ENCODE measurements at places on chromosomes 13 and 19.

GRCh38 chr13:83620530-83621220 lies 261.6 kb downstream of the SLITRK1 start:
- DNase-seq, result no peak

GRCh38 chr13:76363682-76364289 lies 522.4 kb downstream of the KCTD12 start:
- DNase-seq, result no peak

DNA sequence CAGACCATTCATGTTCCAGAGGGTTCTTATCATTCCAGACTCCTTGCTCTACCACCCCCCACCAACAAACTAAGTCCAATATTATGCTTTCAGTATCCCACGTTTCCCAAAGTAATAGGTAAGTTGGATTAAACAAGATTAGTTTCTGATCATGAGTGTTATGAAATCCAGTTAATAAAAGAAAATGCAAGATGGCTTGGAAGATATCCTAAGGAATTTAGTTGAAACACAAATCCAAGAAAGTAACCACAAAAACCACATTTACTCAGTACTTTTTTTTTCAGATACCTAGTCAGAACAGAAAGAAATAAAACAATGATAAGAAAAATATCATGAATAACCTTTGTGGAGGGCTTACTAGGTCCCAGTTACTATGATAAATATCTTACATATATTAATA lies 119.4 kb upstream of the MIR17HG start:
- DNase-seq, result no peak

DNA sequence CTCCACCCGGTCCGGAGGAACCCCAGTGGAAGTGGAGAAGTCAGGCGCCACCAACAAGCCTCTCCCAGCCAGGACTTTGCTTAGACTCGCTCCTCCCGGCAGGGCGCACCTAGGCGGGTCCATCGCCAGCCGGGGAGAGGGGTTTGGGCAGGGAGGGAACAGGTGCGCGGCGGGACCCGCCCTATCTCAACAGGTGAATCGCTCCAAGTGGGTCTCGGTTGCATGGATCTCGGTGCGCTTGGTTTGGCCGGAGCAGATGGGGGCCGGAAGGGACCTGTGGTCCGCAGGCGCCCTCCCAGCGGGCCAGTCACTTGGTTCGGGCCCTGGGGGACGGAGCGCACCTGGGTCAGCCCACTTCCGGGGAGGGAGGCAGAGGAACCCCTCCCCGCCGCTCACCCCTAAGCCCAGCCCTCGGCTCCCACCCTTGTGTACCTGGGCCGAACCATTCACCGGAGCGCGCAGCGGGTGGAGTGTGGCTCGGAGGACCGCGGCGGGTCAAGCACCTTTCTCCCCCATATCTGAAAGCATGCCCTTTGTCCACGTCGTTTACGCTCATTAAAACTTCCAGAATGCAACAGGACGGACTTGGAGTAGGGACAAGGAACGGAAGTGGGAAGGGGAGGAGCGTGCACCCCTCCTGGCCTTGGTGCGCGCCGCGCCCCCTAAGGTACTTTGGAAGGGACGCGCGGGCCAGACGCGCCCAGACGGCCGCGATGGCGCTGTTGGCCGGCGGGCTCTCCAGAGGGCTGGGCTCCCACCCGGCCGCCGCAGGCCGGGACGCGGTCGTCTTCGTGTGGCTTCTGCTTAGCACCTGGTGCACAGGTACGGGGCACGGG lies at the start of gene LSR:
TSS of gene LSR (plus strand) at position 693 of the 836 bp plus-strand sequence. CDS start at position 714, 21 bp downstream.
- DNase-seq, result peak; percentile 94

- DNase-seq, result no peak
Observed at GRCh38 chr13:61778531-61778930, 362.9 kb upstream of the PCDH20 start.

DNA sequence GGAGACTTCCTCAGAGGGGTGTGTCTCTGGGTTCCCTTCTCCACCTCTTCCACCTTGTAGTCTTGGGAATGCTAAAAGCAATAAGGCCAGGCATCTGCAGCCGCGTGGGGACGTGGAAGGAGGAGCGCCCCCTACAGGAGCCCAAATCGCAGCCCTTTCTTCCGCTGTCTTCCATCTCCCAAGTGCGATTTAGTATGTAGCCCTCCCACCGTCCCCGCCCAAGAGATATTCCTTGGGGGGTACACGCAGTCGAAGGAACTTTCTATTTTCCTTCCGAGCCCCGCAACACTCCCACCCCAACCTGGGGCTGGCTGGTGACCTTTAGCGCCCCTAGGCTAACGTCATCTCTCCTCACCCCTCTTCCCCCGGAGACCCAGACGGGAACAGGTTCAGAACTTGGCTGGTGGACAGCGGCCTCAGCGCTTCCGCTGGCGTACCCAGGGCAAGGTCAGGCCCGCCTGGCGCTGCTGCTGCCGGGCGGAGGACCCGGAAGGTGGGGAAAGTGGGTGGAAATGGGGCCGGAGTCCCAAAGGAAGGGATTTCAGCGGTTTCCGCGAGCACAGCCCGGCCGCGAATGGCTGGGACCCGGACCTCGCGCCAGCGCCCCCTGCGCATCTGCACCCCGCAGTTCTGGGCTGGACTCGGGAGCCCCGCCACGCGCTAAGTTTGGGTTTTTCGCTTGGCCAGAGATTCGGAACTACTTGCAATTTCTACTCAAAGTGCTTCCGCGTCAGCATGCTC lies 2.1 kb upstream of the PCDH8 start:
- DNase-seq, result peak; percentile 75

- DNase-seq, result no peak
Observed at GRCh38 chr19:10018786-10019185, 5.5 kb downstream of the RDH8 start.

DNA sequence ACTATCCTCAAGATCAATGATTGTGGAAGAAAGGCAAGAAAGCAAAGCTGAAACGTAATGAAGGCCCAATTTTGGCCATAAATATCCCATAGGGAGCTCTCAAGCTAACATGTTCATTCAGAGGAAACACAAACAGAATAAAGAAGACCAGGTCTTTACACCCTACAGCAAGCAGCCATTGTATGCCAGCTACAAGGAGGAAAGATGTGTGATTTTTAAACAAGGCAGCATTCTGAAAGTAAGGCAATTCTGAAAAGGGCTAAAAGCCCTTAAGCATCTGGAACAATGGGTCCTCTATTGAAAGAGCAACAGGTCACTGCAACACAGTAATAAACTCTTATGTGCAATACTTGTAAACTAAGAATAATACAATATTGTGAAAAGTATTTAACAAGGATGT lies 1002.4 kb downstream of the SLITRK1 start:
- no peak for DNase-seq

DNA sequence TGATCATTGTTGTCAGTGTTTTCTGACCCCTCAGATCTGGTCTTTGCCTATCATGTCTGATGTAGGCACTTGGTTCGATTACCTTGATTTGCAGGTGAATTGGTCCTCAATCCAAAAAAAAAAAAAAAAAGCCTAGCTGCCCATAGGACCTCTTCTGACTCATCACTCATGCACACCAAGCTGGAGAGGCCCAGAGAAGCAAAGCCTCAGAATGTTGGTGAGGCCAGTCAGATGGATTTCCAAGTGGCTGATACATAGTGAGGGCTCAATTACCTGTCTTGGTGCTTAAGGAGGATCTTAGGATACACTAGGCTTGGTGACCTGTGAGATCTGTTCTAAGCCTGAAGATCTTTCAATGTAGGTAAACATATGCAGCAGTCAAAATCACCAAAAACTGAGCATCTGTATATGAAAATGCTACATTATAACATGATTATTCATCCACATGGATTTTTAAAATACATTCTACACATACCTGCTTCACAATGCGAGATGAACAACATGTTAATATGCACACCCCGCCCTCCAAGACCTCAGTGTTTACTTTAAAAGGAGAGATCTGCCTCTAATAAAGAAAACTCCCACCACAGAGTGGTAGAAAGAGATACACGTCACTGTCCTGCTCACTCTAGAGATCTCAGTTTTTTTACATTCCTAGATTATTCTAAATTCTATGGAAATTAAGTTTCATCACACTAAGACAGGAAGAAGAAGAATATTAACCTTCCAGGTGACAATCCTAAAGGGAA lies 79.9 kb upstream of the RAP2A start:
- no peak for DNase-seq

DNA sequence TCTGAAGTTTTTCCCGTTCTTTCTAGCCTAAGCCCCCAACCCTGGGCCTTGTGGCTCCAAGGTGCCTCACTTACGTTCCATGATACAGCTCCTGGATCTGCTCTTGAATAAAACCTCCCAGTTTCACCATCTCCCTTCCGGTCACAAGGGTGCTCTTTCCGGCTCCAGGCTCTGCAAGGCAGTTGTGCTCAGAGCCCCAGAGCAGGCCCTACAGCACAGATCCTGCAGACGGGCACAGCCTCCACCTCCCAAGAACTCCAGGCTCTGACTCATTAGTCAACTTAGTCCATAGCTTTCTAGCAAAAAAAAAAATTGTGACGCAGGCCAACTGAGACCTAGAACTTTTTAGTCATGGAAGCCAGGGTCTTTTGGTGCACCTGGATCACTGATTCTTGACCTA lies 33.9 kb upstream of the SLC7A10 start:
- DNase-seq, result no peak

DNA sequence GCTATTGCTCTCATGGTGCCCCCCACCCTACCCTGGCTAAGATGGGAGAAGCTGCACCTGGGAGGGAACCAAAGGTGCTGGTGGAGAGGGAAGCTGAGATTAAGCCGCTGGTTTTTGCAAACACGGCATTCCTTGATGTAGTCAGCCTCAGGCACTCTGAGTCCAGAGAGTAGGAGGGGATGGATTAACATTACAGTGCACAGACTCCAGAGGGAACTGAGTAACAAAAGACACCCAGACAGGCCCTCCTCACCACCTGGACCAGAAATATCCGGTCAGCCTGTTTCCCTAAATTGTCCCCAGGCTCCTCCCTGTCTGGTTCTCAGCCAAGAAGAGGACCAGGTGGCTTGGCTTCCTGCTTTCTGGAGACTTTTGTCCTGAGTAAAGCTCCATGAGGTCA lies 28.9 kb upstream of the PABPC3 start:
- DNase-seq, result no peak

DNA sequence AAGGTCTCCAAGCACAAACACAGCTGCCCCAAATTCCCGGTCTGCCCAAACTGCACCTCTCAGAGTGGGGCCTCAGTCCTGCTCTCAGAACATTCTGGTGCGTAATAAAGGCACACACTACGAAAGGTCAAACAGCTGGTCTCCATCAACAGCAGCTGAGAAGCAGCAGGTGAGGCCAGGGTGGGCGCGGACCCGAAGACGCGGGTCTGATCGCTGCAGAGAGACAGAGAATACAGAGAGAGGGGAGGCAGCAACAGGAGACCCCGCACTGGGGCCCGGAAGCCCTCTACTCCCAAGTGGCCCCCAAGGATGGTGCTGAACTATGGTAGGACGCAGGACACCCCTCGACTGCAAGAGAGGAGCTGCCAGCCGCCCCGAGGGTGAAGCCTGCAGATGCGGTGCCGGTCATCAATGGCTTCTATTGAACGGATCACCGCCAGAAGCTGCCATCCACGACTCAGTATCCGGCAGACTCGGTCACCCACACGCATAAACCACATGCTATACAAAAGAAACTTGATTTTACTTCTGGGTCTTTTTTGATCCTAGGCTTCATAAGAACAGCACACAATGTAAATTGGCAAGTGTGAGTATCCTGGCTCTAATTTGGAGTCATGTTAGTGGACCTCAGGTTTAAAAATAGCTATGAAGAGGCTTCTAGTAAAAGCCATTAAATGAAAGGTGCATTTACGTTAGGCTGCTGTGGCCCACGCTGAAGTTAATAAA lies 33.4 kb downstream of the STK24 start:
- no peak for DNase-seq

GRCh38 chr19:58328999-58329398 lies 2.2 kb downstream of the ZSCAN22 start:
- no peak for DNase-seq

DNA sequence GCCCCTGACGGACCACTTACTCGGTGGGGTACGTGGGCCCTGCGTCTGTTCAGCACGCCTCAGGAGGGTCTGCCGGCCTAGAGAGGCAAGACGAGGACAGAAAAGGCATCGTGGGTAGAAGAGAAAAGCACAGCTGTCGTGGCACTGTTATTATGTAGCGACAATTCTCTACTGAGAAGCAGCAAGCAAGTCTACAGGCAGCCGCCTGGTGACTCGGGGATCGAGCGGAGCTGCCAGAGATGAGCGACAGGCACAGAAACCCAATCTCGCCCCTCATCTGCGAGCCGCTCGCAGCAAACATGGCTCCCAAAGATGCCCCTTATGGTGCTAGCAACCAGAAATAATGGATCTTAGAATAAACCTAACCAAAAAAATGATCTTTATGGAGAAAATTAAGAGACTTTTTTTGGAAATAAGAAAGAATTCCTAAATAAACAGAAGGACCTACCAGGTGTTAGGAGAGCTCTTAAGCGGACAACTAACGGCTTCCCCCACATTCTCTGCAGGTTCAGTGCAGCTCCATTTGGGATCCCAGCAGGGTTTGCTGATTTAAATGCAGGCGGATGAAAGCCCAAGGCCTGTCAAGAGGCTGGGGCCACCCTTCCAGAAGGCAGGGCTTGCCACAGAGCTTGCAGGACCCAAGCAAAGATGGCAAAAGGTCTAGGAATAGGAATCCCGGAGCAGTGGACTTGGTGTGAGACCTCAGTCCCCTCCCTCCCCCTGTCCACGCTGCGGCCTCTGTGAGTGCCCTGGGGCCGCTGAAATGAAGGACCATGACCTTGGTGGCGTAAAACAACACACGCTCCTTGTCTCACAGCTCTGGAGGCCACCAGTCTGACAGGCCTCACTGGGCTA lies 152.6 kb downstream of the KDM4B start:
- no peak for DNase-seq

DNA sequence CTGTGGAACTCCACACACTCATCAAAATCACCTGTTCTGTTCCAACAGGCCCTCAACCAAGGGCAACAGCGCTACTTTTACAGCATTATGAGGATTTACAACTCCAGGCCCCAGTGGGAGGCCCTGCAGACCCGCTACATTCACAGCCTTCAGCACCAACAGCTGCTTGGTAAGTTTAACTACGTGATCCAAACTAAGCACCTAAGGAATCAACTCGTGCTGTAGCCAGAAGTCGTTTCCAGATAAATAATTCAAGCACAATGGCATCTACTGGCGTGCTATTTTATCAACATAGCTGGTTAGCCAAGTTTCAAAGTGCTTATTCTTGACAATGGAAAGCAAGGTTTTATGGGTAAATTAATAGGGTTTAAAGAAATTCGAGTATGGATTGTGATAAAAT lies 5.3 kb downstream of the FAM216B start:
- DNase-seq, result no peak

GRCh38 chr13:91017031-91017668 lies 330.3 kb upstream of the MIR17HG start:
- DNase-seq, result peak; percentile 10

DNA sequence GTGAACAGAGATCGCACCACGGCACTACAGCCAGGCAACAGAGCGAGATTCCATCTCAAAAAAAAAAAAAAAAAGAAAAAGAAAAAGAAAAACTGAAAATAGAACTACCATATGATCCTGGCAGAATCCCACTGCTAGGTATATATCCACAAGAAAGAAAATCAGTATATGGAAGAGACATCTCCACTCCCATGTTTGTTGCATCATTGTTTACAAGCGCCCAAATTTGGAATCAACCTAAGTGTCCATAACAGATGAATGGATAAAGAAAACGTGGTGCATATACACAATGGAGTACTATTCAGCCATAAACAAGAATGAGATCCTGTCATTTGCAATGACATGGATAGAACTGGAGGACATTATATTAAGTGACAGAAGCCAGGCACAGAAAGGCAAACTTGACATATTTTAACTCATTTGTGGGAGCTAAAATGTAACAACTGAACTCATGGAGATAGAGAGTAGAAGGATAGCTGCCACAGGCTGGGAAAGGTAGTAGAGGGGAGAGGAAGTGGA lies 26.1 kb downstream of the DYRK1B start:
- DNase-seq, result no peak

GRCh38 chr13:49084961-49085360 lies 109.2 kb downstream of the FNDC3A start:
- no peak for DNase-seq

Data from GM06990 (cell line).